ENCODE measurements at places on chromosomes 7 and 10.

GRCh38 chr7:135784013-135784412 is 35.4 kb upstream of the FAM180A start:
- DNase-seq, result no peak

DNA sequence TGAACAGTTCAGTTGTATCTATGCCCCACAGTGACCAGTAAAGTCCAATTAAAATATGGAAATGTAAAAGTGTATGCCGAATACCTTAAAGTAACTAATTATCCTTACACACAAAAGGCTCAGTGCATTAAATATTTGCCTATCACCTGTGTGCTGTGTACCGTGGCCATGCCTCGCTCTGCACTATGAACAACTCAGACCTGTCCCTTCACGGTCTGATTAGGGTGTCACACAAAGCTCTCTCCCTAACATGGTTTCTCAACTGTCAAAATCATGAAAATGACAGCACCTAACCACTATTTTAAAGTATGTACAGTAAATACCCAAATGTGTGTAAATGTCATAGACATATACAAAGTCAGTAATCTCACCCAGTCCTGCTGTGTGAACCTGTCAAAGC is 43.1 kb downstream of the STK17A start:
- DNase-seq, result no peak

DNA sequence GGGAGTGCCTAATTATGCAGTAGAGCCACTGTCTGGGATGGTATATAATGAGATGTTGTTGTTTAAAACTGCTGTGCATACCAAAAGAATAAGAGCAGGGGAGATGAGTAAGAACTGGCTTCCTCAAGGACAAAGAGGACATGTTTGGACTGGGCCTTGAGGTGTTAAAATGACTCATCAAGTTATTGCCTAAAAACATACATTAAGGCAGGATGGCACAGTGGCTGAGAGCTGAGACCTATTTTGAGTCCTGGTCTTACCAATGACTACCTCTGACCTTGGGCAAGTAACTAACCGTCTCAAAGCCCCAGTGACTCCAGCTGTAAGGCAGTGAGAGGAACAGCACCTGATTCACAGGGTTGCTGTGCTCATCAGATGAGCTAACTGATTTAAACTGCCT is 71.1 kb downstream of the CFAP58 start:
- DNase-seq, result no peak

- no peak for DNase-seq
Measured at GRCh38 chr10:9957351-9957750, 1060.3 kb upstream of the CELF2 start.
